ENCODE measurements at places on chromosomes 16 and 17. TPM values are rescaled to one million over a fixed set of nuclear protein-coding genes. Genes with fewer than 3 reads are reported as not detected.

OR1F1 gene
- not detected for total RNA-seq

SNX20 gene
- 1.7 TPM for total RNA-seq

CTRB2 gene
- not detected for total RNA-seq

UTS2R gene
- total RNA-seq, result 5.3 TPM

RTN4RL1 gene
- total RNA-seq, result 2.8 TPM

DNA sequence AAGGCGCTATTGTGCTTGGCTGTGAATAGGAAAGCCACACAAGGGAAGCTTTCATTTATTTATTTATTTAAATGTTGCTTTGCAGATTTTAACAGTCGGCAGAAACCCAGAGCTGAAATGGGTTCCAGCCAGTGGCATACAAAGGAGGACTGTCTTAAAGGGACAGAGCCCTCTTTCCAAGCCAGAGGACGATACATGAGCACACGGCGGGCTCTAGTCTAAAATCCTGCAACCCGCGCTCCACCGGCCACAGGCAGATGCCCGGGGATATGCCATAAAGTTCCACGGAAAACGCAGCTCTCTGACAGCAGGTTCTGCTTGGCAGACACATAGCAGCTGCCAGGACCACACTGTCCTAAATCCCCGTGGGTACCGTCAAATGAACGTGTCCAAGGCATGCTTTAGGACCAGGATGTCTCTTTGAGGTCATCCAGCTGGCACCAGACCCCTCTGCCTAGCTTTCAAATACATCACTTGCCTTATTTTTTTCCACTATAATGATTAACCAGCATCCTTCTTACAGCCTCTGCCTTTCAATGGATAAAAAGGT lies 64.6 kb downstream of the CYTH1 start:
- DNase-seq, result no peak

DNA sequence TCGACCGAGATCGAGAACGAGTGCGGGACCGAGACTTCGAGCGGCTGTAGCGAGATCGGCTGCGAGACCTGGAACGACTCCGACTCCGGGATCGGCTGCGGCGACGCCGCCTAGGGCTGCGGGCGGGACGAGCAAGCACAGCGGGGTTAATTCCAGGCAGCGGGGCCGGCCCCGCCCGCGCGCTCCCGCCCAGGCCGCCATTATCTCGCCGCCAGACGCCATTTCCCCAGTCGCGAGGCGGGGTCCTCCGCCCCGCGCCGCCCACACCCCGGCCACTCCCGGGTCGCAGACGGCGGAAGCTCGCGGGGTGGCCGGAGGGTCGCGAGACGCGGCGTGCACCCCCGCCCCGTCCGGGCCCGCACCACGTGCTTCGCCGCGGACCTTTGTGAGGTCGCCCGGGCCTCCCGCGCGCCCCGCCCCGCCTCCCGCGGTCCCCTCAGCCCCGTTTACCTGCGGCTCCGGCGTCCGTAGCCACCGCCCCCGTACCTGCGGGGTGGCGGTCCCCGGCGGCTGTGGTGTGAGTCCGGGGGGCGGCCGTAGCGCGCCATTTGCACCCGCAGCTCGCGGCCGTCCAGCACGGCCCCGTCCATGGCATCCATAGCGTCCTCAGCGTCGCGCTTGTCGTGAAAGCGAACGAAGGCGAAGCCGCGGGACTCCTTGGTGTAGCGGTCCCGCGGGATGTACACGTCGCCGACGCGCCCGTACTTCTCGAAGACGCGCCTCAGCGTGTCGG lies 616 bp downstream of the SRSF2 start:
- DNase-seq, result peak; percentile 73

DNA sequence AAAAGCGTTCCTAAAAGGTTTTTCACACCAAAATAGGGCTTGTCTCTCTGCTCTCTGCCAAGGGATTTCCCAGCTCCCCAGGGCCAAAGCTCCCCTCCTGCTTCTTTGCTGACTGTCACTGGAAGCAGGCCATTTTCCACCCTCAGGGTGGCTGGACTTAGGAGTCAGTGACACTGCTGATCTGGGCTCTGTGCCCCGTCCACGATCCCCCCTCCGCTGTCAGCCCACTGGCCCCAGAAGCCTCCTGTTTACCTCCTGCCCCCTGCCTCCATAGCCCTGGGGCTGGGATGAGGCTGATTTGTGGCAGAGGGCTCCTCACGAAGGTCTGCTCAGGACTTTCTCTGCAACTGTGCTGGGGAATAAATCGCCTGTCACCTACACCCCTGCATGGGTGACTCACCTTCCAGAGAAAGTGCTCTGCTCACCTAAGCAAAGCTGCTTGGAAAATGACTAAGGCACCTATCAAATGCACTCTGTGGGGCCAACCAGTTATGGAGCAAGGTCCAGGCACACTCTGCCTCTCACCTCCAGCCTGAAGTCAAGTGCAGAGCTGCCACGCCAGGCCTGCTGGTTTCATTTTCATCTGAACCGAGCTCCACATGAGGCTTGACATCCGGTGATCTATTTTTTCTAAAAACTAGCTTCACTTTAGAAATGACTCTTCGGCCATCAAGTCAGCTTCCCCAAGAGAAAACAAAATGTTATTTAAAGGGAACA lies 4.9 kb downstream of the MAP3K14 start:
- DNase-seq, result peak; percentile 91

DNA sequence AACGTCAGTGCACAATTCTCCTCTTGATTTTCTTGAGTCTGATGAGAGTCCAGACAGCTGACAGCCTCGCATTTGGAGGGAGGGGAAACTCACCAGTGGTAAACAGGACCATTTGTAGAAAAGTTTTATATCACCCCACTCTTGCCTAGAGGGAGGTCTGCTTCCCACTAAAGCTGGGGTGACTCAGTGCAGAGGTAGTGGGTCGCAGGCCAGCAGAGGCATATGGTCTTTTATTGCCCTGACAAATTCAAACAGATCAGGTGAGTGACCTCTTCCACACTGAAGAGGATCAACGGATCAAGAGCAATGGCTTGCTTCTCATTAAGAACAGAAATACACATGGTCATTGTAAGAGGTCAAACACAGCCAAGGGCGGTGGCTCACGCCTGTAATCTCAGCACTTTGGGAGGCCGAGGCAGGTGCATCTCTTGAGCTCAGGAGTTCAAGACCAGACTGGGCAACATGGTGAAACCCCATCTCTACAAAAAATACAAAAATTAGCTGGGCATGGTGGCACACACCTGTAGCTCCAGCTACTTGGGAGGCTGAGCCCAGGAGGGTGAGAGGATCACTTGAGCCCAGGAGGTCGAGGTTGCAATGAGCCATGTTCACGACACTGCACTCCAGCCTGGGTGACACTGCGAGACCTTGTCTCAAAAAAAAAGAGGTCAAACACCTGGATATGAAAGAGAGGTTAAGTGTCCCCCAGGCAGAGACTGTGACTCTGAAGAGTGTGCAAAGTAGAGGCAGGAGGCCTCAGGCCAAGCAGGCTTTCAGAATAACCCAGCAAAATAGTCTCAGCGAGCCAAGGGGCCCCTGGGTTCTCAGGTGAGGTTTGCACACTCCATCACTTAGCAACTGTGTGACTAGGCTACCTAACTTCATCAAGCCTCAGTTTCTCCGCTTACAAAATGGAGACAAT lies 56.5 kb upstream of the ERN1 start:
- no peak for DNase-seq

- DNase-seq, result peak; percentile 32
Measured at GRCh38 chr17:17495536-17496188, 533 bp downstream of the RASD1 start.

GRCh38 chr17:74417178-74418045 lies 14.5 kb upstream of the GPRC5C start:
- no peak for DNase-seq

- DNase-seq, result no peak
Measured at GRCh38 chr17:71724339-71724738, 396.5 kb upstream of the SOX9 start.

DNA sequence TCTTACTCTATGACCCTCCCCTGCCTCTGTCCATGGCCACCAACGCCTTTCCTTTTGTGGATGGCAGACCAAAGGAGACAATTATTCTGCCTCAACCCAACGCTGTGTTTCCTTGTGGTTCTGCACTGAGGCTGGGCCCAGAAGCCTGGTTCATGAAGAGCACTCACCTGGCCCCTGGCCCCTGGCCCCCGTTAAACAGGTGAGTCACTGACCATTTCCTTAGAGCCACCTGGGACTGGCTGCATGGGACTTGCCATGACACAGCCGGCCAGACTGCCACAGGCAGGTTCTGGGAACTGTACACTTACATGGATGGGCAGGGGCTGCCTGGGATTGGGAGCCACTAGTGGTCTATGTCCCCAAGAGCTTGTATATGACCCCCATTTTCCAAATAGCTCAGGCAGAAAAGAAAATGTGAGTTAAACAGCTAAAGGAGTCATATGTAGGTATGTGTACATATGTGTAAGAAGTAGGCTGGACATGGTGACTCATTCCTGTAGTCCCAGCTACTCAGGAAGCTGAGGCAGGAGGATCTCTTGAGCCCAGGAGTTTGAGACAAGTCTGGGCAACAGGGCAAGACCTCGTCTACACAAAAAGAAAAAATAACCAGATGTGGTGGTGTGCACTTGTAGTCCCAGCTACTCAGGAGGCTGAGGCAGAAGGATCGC lies 181.9 kb upstream of the CACNG5 start:
- no peak for DNase-seq

DNA sequence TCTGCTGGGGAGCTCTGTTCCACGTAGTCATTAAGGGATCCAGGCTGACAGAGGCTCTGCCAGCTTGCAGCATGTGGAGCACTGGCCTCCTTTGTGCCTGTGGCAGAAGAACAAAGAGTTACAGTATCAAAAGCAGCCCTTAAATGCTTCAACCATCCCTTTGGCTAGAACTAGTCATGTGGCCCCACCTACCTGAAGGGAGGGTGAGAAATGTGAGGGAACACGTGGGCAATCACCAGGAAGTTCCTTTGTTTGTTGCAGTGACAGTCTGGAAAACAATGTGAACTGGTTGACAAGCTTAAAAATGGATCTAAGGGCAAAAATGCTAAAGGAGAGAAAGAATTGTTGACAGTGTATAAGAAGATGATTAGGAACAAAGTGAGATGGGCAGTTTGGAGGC lies 290.4 kb upstream of the HSBP1 start:
- DNase-seq, result no peak

GRCh38 chr17:78787444-78787843 lies 5.4 kb upstream of the CYTH1 start:
- no peak for DNase-seq

DNA sequence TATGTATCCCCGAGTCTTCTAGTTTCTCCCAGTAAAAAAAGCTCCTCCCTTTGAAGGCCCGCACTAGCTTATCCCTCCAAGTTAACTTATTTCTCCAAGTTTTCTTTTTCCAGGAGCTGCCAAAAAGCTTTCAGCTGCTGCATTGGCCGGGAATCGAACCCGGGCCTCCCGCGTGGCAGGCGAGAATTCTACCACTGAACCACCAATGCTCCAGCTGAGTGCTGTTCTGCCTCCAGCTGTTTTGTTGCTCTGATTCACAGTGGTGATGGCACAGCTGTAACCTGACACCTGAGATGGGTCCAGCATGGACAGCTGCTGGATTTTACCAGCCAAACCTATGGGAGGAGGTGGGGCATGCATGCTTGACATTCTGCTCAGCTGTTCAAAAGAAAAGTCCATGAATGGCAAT lies 22.1 kb downstream of the VAC14 start:
- DNase-seq, result peak; percentile 31

GRCh38 chr16:85017151-85017550 lies 5.8 kb upstream of the ZDHHC7 start:
- no peak for DNase-seq

- DNase-seq, result peak; percentile 6
Measured at GRCh38 chr17:52024300-52024870, 134.1 kb downstream of the CA10 start.

DNA sequence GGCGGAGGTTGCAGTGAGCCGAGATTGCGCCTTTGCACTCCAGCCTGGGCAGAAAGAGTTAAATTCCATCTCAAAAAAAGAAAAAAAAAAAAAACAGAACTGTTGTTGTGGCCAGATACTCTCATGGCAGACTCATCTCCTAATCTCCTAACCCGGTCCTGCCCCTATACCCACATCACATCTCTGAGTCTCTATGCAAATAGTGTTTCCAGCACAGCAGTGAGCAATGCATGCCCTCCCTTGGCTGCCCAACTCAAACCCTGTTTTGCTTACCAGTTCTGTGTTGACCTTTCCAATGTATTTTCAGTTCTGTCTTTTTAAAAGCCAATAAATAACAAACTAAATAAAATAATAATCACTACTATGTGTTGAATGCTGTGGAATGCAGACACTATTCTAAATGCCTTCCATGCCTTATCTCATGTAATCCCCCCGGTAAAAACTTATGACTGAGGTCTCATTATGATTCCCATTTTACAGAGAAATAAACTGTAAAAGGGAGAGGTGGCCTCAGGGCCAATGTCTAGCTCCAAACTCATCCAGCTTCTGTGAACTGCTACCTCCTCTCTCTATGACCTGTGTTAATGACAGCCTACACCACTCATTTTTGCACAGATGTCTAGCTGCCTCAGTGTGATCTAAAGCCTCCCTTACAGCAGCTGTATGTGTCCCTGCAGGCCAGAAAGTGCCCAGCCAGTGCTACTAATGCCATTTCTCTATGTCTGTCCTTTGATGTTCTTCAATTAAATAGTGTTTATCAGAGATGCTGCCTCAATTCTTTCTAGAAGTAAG lies 289.8 kb downstream of the HS3ST3B1 start:
- DNase-seq, result no peak

- no peak for DNase-seq
Measured at GRCh38 chr17:69418535-69418934, 4.0 kb downstream of the MAP2K6 start.

DNA sequence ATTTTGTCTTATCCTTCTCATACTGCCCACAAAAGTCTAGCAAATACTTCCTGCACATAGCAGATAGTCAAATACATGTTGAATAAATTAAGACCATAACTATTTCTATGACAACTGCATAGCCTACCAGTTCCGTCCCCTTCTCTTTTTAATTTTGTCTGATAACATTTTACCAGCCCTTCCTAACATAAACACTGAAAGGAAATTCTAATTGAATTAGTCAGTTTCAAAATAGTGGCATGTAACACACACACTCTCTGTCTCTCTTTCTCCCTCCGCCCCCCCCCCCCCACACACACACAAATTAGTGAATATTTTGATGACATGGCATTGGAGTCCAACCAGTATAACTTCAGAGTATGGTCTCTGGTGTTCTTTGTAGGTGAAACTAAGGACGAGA lies 41.8 kb downstream of the TNRC6C start:
- no peak for DNase-seq

DNA sequence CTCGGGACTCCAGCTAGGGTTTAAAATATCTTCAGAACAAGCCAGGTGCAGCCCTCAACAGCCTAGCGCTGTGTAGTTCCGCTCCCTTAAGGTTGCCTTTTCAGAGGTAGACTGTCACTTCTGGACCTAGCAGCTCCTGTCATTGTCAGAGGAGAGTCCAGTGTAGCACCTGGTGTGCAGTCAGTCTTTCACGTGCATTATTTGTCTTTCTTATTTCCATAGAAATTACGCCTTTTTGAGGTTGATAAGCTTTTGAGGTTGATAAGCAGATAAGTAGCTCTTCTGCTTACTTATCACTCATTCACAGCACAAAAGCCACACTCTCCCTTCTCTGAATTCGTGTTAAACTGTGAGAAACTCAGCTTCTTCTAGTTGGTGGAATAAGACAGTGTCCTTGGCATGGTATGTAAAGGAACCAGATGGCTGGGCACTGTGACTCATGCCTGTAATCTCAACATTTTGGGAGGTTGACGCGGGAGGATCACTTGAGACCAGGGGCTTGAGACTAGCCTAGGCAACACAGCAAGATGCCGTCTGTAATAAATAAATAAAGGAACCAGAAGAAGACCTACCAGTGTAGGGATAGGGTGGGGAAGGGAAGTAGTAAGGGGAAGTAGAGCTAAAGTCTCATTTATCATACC lies 10.2 kb downstream of the EEF2K start:
- no peak for DNase-seq
